Fibroblast of skin of right biceps (primary cell): ENCODE measurements at places on chromosomes 1 and 21.
A peak's percentile ranks its signal among the peaks of the same experiment; 100 is the strongest.

DNA sequence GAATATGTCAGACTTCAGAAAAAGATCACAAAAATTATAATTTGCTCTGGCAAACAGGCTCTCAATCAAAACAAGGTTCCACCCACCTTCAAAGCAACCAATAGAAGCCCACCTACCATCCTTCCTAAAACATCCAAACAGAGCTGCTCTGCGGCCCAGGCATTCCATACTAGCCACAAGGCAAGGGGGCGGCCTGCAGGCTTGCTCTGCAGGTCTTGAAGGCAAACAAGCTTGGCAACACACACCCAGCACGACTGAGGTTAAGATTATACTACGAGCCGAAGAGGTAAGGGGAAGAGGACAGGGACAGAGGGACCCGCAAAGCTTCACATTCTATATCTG, 207.3 kb downstream of the SLC45A1 start:
- peak; percentile 71 for DNase-seq

- DNase-seq, result peak; percentile 82
Observed at GRCh38 chr1:231410036-231410612, 12.0 kb downstream of the EGLN1 start.

GRCh38 chr1:1199141-1199960, 7.0 kb downstream of the TNFRSF18 start:
- no peak for DNase-seq

DNA sequence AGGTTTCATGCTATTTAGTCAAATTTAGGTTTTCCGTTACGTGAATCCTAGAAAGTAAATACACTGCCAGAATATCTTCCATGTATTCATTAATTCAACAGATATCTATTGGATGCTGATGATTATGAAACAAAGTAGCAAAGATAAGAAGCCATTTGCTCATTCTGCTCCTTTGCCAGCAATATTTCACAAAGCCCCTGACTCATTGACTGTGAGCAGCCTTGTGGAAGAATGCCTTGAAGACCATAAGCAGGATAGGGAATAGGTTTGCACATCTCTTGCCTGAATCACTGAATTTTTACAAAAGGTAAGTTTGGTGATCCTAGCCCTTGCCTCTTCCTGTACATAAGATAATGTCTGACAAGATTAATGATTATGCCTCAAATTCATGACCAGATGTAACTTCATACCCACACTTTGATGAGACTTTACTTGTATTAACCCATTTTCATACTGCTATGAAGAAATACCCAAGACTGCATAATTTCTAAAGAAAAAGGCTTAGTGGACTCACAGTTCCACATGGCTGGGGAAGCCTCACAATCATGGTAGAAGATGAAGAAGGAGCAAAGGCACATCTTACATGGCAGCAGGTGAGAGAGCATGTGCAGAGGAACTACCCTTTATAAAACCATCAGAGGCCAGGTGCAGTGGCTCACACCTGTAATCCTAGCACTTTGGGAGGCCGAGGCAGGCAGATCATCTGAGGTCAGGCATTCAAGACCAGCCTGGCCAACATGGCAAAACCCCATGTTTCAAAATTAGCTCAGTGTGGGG, 1.6 kb upstream of the PIGK start:
- peak; percentile 71 for DNase-seq

DNA sequence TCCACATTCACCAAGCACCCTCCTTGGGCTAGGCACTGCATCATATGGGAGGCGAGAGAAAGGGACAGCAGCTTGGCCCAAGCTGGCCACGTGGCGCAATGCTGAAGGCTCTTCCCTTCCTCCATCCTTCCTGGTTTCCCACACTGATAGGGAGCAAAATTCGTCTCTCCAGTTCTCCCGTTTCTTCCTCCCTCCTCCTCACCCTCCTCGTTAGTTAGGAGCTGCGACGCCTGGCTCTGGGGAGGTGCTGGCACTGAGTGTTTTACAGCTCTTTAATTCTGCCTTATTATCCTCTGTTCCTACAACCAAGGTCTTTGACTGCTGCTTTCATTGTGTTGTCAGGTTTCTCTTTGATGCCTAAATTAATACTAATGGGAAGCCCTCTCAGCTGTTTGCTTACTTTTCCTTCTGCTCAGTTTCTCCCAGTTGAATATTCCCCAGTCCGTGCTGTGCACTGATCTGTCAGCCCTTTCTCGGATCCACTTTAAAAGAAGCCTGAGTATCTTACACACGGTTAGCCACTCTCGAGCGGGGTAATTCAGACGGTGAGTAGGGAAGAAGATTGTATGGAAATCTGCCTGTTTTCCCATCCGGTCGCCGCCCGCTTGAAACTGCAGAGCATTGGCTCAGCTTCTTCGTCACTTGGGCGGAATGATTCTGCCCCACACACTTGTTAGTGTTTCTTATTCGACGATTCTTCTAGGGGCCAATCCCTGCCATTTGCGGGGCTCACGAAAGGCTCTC, 56.2 kb upstream of the SMYD2 start:
- DNase-seq, result peak; percentile 55

DNA sequence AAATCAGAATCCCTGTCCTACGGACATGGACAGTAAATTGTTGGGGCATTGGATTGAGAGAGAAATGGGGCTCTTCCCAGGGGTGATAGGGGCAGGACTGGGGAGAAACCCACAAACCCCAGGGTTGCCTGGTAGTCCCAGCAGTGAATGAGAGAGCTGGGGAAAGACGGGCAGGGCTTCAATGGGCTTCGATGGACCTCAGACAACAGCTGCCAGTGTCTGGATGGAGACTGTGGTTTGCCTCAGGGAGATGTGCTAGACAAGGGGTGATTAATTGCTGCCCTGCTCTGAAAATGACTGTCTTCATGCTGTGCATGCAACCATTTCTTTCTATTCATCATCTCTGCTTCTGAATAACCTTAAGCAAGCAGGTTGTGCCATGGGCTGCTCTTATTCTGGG, 7.4 kb downstream of the GPR25 start:
- DNase-seq, result no peak

GRCh38 chr1:3462356-3463012, 8.0 kb downstream of the ARHGEF16 start:
- DNase-seq, result no peak

DNA sequence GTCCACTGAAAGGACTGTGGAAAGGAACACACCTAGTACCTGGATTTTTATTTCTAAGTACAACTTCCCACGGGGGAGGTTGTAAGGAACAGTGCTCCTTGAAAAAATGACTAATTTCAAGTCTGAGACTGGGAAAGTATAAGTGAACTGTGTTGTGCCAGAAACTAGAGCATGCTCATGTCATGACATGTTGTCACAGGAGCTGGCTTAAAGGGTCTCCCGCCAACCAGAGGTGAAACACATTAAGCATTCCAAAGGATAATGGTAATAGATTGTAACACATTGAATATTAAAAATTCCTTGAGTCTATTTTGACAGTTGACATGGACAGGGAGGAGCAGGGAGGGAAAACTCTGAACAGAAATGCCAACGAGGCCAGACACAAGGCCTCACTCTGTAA, 6.3 kb downstream of the ATP2B4 start:
- DNase-seq, result no peak

- no peak for DNase-seq
Observed at GRCh38 chr1:10624256-10625050, 149.7 kb downstream of the PEX14 start.

DNA sequence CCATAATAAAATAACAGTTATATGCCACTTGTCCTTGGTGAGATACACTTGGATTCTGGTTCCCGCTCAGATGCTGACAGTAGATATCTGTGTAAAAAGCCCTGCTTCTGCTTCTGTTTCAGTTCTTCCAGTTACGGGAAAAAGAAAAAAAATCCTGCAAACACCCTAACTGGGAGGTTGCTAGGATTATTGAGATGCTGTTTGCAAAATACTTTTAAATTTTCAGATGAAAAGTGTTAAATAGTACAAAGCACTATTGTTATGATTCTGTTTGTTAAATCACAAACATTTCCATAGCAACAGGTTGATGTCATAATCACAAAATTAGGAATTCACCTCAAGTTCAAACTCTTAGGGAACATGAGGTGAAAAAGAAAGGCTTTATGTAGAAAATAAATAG, 232.3 kb downstream of the HMCN1 start:
- no peak for DNase-seq

DNA sequence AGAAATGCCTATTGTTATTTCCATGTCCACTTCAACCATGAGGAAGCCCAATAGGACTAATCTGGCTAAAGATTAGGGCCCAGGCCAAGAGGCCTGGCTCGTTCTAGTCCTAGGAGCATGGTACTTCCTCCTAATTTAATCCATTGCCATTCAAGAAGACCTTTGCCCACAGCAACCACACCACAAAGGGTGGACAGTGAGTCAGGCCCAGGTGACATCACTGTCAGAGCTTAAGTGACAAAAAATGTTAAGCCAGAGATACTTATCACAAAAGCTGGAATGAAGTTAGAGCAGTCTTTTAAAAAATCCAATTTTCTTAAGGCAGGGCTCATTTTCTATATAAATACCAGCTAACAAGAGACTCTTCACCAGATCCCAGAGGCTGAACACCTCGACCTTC, at the start of gene SPRR3:
SPRR3 (plus strand) TSS at position 368 of the 400 bp plus-strand sequence. CDS start 1,272 bp downstream, outside the sequence.
- no peak for DNase-seq

DNA sequence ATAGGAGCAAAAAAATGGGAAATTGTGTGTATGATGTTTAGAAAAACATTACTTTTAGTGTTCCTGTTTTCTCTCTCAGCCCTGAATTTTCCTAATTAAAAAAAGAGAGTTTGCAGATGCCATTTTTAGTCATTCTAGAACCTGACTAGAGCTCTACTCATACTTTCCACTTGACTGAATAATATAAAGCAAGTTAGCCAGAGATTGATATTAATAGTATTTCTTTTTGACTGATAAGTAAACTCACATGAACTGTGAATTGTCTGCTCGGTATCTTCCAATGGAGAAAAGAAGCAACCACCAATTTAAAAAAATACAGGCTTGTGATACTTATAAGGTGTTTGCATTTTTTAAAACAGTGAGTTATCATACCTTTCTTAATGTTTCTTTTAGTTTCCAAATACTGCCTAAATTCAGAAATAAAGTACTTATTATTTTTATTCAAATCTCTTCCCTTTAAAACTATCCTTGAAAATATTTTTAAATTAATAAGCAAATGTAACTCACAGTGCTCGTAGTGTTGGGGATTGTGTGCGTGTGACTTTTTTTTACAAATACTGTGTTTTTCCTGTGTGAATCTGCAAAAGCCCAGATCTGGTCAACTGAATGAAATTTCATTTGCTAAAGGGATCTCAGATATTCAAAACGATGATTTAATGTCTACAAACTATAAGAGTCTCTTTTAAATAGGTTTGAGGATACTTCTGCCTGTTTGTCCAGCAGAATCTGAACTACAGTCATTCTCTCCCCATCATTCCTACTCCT, 9.8 kb downstream of the RAP1A start:
- DNase-seq, result no peak

GRCh38 chr1:244837597-244838258, 2.3 kb downstream of the COX20 start:
- no peak for DNase-seq

DNA sequence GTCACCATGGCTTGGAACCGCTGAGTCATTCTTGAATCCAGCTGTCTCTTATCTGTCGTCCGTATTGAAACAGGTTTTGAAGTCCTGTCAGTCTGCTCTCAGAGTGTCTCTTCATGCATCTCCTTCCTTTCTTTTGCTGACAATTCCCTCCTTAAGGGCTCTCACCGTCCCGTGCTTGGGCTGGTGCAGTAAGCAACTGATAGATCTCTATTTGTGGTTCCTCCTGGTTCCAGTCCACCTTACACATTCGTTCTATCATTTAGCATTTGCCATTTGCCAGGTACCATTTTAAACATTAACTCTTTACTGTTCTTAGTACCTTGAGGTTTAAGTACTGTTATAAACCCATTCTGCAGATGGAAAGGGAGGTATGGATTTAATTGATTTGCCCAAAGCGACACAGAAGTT, 88.9 kb downstream of the DYRK1A start:
- no peak for DNase-seq

- peak; percentile 44 for DNase-seq
Observed at GRCh38 chr21:34570313-34570712, 44.6 kb downstream of the RCAN1 start.
